ENCODE measurements at places on chromosomes 3 and 15. TPM values are rescaled to one million over a fixed set of nuclear protein-coding genes. Genes with fewer than 3 reads are reported as not detected.

Gene GMNC
- not detected for total RNA-seq

Gene CHRNA7
- total RNA-seq: 8.9 TPM

DNA sequence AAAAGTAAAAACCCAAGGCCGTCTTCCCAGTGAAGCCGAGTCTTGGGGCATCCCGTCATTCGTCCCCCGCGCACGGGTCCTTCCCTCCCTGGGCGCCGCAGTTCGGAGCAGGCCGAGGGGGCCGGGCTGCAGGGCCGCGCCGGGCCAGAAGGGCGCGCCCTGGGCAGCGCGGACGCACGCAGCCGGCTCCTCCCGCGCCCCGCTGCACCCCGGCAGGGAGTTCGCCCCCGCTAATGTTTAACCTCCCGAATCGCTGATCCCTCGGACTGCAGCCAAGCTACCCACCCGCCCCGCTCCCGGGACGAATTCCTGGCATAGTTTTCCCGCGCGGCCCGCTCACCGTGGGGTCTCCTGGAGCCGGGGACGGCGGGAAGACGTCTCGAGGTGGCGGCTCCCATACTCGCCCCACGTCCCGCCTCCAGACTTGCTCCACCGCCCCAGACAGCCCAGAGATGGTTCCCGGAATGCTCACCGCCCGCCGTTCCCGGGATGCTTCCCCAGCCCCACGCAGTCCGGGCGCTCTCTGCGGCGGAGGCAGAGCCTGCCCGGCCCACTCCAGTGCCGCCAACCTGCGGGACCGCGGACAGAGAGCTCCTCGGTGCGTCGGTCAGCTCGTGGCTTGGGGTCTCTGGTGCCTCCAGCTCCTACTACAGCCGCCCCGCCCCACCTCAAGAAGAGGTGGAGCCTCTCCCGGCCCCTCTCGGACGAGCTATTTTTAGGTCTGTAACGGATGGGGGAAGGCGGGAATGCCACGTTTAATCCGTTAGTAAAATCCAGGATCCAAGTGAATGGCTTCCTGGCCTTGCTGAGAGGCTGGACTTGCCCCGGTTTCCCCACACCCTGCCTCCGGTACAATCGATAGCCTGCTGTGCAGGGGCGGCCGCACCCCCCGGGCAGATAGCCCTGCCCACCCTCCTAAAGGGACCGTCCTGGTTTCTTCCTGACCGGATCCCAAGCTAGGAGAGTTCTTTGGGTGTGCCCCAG lies at the start of gene DZIP1L:
Gene DZIP1L, minus strand, starts transcription at position 621 of the 984 bp plus-strand sequence. CDS start 11,637 bp downstream, outside the sequence.
- H3K36me3 ChIP-seq: no peaks in the 10 kb centered on the region
- H3K4me1 ChIP-seq: no peaks in the 10 kb centered on the region
- peak within 1 kb of the TSS; percentile 78 for H3K27ac ChIP-seq

- no peak overlapping the region for H3K4me3 ChIP-seq
- DNase-seq: no peak
- no peaks in the 10 kb centered on the region for H3K4me1 ChIP-seq
- no peaks in the 10 kb centered on the region for H3K36me3 ChIP-seq
- H3K27ac ChIP-seq: no peak overlapping the region
Observed at GRCh38 chr3:157410945-157411344, 25.7 kb upstream of the PTX3 start.

GRCh38 chr15:81604713-81605112 lies 230.7 kb upstream of the TMC3 start:
- no peaks in the 10 kb centered on the region for H3K36me3 ChIP-seq
- H3K4me3 ChIP-seq: no peak overlapping the region
- DNase-seq: no peak
- H3K27ac ChIP-seq: no peak overlapping the region
- H3K27me3 ChIP-seq: no peaks in the 10 kb centered on the region
